ENCODE measurements at places on chromosomes 2 and 18.

DNA sequence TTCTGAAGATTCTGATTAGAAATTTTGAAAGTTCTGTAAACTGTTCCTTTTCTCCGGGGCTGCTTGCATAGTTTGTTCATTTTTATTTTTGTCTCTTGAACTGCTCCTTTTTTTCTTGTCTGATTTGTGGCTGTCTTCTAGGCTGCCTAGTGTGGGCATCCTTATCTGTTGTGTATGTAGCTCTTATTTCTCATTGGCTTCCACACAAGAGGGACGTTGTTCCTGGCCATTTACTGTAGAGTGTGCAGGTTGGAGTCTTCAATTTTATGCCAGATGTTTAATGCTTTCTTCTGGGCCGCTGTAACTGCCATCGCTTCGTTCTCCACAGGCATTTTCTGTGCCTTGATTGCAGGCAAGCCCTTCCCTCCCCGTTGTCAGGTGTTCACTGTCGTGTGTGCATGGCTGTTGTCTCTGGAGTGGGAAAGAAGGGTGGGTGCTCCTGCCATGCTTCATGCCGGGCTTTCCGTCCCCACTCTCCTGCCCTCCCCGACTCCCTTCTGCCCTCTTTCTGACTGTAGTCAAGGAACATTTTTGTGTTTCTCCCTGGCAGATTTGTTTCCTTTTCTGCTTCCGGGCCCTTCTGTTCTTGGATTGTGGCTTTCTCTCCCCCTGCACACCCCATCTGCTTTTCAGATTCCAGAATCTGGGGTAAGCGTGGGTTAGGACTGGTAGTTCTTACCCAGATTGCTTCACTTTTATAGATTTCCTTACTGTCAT, 15.5 kb downstream of the CEP192 start:
- no peak for DNase-seq

GRCh38 chr18:26439537-26439936, 108.8 kb downstream of the KCTD1 start:
- no peak for DNase-seq

GRCh38 chr2:102053096-102053495, 61.3 kb downstream of the IL1R2 start:
- no peak for DNase-seq

DNA sequence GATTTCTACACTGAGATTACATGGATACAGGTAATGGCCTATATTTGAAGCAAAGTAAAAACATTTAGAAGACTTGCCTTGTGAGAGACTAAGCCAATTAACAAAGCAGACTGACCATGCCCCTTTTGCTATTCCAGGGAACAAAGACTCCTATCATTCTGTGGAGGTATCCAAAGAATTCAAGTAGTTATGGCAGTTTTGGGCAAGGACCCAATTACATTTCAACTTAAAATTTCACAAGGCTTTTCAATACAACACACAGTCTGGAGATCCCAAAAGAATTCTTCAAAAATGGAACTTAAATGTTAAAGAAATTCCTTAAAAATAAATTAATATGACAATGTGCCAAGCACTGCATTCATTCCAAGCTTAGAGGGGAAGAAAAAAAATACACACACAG, 109.2 kb upstream of the CHRNA1 start:
- peak; percentile 14 for DNase-seq

- no peak for DNase-seq
Observed at GRCh38 chr2:215536510-215536909, 100.6 kb upstream of the FN1 start.

DNA sequence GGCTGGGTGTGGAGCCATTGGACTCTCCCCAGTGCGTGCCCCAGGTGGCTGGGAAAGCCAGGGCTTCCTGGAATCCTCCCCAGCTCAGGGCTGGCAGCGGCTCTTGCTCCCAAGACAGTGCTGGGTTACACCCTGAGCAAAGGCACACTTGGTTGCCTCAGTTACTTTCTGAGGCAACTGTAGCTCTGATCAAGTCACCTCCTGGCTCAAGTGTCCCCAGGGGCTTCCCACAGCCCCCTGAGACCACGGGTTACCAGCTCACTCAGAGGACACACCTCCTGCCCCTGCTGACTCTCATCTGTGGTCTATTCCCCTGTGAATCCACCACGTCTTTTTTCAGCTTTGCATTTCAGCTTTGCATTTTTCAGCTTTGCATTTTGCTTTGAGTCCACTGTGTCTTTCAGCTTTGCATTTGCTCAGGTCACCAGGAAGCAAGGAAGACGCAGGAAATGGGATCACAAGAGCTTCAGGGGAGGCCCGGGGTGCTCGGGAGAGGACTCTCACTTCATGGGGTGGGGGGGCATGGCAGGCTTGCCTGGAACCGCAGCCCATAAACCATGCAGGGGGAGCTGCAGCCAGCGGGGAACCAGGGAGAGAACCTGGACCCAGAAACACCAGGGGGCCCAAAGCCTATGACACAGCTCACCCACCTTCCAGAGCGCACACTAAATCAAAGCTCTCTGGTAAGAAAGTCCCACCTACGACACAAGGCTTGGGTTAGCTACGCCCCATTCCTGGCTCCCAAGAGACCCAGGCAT, 138.0 kb upstream of the ASB18 start:
- no peak for DNase-seq

DNA sequence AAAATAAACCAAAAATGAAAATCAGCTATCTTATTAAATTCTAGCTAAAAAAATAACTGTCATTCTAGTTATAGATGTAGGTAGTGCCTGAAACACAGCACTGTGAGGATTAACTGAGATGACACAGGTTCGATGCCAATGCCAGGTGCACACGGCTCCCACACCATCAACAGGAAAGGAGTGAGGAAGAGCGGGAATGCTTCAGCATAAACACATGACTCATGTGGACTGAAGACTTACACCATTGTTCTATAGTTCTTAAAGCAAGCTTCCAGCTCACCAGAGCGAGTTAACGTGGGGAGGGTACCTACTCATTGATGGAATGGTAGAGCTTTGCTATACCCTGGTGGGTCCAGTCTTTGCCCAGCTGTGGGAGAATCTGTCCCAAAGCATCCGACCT, 76.7 kb downstream of the EMILIN2 start:
- DNase-seq: peak; percentile 63

GRCh38 chr2:85278361-85278760, 49.4 kb downstream of the TGOLN2 start:
- DNase-seq: peak; percentile 45
